AG04449 (cell line): ENCODE measurements at places on chromosomes 11 and 22.

DNA sequence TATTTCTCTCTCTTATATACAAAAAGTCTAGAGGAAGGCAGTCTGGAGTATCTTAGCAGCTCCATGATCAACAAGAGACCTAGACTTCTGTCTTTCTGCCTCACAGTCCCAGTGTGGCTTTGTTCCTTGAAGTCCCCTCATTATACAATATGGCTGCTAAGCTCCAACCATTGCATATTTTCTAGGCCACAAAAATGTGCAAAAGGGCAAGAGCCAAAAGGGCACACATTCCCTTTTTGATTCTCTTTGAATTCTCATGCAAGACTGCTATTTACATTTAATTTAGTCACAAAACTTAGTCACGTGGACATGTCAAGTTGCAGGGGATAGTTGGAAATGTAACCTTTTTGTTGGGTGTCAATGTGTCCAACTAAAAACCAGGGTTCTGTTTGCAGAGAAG is 64.2 kb upstream of the OLFML1 start:
- DNase-seq, result no peak

DNA sequence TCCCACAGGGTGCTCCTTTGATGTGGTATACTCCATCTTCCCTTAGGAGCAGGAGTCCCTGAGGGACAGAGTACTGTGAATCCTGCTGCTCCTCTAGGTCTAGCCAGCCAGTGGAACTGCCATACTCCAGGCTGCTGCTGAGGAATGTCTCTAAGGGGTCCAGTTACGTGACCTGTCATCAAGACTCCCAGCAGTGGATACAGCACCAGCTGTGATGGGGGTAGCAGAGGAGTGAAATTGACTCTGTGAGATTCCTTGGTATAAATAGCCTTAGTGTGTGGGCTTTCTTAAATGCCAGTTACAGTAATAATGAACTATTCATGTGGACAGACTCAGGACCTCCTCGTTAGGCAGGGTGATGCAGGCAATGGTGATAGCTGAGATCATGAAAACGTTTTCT is 140.4 kb upstream of the LUZP2 start:
- DNase-seq, result no peak

- no peak for DNase-seq
Observed at GRCh38 chr11:17208257-17208999, 642 bp upstream of the PIK3C2A start.

GRCh38 chr11:36452236-36452940 is 57.7 kb downstream of the TRAF6 start:
- no peak for DNase-seq

GRCh38 chr11:18792827-18793226 is 1.2 kb upstream of the PTPN5 start:
- no peak for DNase-seq

GRCh38 chr22:38267086-38267485 is 5.7 kb downstream of the TMEM184B start:
- no peak for DNase-seq

DNA sequence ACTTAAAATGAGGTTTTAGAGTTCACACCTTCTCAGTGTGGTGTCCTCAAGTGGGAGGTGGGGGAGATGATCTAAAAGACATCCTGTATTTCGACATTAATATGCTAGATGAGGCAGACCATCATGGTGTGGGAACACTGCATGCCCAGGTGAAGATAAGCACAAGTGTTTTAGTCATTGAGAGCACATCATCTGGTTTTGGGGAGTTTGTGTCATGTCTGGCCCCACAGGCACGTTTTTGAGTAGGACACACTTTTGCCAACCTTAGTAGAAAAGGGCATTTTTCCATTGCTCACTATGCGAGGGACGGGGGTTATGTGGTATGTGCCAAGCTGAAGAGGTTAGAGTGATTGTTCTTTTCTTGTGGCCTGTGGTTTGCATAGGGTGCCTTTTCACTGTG is 189.3 kb downstream of the DBX1 start:
- DNase-seq, result no peak

- no peak for DNase-seq
Observed at GRCh38 chr11:134349109-134349801, 17.5 kb downstream of the GLB1L2 start.

- no peak for DNase-seq
Observed at GRCh38 chr11:13046637-13047570, 37.8 kb downstream of the RASSF10 start.

- DNase-seq, result no peak
Observed at GRCh38 chr11:126694065-126694625, 306.4 kb downstream of the KIRREL3 start.

DNA sequence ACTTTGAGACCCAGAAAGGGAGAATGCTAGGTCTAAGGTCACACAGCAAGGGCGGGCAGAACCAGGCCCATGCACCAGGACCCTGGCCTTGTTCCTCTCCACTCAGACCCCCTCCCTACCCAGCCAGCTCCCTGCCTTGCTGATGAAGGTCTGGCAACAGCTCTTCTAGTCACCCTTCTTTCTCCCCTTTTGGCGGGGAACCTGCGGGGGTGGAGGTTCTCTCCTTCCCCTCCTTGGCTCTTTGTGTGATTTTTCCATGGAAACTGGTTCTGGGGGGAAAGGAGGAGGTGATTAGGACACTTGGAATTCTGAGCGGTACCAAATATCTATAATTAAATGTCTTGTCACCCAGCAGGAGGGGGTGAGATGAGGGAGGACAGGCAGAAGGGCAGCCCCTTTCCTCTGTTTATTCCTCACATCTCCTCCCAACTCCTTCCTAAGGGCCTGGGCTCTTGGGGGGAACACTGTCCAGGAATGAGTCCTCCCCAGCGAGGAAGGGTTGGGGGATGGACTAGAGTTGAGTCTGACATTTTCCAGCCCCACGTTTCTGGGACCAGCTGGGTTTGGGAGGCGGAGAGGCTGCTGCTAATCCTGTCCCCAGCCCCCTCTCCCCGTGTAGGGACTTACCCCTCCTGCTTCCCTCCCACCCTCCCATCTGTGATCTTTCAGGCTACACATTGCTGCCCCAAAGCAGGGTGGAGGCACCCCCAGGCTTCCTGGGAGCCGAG is 7.4 kb downstream of the ARHGEF17 start:
- DNase-seq, result no peak
